ENCODE measurements at places on chromosomes 3 and 15.
A peak's percentile ranks its signal among the peaks of the same experiment; 100 is the strongest.

GRCh38 chr3:153142961-153143360, 19.1 kb upstream of the RAP2B start:
- DNase-seq, result no peak

GRCh38 chr15:100975043-100975442, 55.9 kb downstream of the LRRK1 start:
- DNase-seq, result no peak

GRCh38 chr3:58161435-58162398, 49.1 kb downstream of the DNASE1L3 start:
- DNase-seq, result peak; percentile 86

DNA sequence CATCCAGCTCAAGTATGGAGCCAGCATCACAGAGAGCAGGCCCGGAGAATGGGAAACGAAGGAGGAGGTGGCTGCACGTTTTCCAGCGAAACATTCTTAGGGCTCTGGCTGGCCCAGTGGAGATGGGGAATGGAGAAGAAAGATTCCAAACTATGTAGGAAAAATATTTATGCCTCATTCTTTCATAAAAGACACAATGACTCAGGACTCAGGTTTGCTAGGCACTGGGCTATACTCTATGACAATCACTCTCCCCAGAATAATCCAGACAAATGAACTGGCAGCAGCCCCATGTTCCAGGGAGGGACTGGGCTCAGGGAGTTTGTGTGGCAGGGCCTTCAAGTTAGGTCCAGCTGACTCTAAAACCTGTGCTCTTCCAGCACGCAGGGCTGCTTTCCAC, 110.8 kb upstream of the RAD18 start:
- DNase-seq, result peak; percentile 74

GRCh38 chr15:69663441-69663840, 210.8 kb downstream of the RPLP1 start:
- no peak for DNase-seq

DNA sequence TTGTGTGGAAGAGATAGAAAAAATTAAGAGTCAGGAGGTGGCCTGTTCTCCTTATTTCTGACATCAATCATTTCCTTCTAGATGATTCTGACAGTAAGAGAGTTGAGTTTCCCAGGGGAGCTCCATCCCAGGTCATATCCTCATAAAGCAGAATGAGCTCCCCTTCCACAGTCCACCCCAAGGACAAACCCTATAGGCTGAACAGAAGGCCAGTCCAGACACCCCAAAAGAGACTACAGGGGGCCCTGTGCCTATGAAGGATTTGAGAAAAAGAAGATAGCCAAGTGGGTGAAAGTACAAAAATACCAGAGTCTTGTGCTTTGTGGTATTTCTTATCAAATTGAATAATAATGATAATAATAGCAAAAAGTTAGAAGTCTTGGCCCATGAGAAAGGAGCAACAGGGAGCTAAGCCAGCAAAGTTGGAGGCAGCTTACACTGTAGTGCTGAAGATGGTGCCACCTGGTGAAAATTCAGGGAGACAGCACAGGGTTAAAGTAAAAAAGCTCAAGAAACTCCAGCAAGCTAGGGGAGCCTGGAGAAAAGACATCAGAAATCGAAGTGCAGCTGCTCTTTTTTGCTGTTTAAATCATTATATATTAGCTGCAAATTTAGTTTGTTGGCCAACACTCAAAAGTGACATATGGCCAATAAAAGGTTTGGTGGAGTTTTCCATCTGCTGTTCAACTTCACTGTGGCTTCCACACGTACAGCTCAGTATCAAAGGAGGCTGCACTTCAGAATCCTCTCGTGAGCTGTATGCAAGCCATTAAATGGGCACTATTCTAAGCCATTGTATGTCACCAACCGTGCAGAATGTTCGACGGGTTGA, 35.8 kb upstream of the SLC24A5 start:
- DNase-seq, result no peak

GRCh38 chr3:7241584-7242302, 380.8 kb downstream of the GRM7 start:
- DNase-seq, result no peak

GRCh38 chr15:87142096-87142495, 1062.4 kb downstream of the AGBL1 start:
- DNase-seq, result no peak

DNA sequence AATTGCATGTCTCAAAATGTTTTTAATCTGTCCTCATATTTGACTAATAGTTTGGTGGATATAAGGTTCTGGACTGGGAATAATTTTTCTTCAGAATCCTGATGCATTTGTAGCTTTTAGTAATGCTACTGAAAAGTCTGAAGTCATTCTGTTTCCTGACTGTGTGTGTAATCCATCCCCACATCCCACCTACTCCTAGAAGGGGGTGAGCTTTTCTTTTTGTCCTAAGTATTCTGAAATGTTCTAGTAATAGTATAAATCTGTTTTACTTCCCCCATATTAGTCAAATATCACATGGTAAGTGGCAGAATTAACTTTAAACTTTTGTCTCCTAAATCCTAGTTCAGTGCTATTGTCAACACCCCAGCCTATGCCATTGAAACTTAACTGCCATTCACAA, 162.8 kb downstream of the GREM1 start:
- DNase-seq, result no peak

- DNase-seq, result no peak
Measured at GRCh38 chr15:49769225-49769624, 148.4 kb downstream of the DTWD1 start.

- DNase-seq, result no peak
Measured at GRCh38 chr3:151798466-151798865, 15.4 kb upstream of the AADAC start.

- DNase-seq, result no peak
Measured at GRCh38 chr15:74989527-74989926, 5.8 kb upstream of the SCAMP5 start.

- DNase-seq, result no peak
Measured at GRCh38 chr3:116350119-116350733, 95.1 kb downstream of the LSAMP start.

GRCh38 chr15:101509279-101509678, 19.8 kb upstream of the PCSK6 start:
- no peak for DNase-seq

DNA sequence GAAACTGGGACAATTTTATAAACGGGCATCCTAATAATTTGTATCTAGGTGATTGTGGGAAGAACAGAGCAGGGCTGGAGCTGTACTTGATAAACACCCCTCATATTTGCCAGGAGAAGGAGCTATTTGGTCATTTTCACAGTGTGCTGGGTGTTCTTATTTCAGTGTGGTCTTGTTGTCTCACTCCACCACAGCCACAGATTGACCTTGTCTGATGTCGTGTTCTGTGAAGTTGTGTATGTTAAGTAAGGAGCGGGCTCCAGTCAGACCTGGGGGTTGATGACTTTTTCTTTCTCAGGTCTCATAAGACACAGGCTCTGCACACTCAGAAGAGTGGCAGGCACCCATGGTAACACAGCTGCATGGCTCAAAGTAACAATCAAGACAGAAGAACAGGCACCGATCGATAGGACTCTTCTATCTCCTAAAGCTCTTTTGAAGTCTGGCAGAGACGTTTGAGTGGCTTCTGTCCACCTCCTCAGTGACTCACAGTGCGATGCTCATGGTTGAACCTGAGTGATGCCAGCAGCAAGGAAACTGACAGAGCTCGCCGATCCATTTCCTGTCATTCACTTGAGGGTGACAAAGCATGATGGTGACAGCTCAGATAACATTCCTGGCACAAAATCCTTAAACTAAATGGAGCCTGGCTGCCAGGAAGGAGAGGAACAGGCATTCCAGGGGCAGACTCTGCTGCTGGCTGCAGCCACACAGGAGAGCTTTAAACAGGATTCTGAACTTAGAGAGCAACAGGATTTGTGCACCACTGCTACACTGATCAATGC, 20.8 kb downstream of the DPH3 start:
- DNase-seq, result peak; percentile 19

DNA sequence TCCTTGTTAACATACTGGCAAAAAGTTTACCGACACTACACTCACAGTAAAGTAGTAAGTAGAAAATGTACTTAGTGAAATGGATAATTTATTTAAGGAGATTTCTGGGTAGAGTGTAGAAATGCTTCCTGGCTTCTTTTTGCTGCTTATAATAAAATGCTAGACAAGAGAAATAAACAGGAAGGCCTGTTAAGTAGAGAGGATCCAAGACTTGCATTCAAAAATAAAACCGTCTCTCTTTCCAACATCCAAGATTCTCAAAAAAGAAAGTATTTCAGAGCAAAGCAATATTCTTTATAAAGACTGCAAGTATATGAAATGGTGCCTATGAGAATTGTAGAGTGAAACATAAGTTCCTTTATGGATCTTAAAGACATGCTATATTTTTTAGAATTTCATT, 77.0 kb upstream of the CNTN6 start:
- no peak for DNase-seq

DNA sequence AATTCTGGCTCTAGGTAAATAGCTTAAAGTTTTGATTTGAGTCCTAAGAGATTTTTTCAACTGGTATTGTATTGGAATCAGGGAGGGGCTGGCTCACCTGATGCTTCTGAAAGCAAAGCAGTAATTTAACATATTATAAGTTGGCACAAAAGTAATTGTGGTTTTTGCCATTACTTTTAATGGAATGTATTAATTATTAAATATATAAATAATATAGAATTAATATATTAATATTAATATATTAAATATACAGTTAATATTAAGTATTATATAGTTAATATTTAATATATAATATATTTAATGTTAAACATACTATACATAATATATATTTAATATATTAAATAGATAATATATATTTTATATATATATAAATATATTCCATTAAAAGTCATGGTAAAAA, 10.4 kb downstream of the RSRC1 start:
- no peak for DNase-seq

DNA sequence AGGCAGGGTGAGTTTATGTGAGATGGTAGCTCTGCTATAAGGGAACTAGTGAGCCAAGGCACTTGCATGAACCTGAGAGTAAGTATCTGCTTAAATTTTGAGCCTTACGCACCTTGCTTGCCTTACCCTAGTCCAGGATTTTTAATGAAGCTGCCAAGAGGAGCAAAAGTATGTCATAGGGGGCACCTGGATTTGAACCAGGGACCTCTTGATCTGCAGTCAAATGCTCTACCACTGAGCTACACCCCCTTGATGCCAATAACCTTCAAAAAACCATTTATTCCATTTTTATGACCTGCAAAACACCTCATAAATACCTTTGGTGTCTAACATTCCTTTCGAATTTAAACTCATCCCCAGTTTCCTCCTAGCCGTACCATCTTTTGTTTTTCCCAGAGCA, 88.3 kb upstream of the ACP3 start:
- no peak for DNase-seq

GRCh38 chr15:70327856-70328678, 230.3 kb upstream of the TLE3 start:
- DNase-seq, result peak; percentile 89

GRCh38 chr15:88623061-88623460, 1.9 kb downstream of the AEN start:
- peak; percentile 88 for DNase-seq

GRCh38 chr3:51751287-51751686, 27.8 kb downstream of the IQCF6 start:
- DNase-seq, result no peak

DNA sequence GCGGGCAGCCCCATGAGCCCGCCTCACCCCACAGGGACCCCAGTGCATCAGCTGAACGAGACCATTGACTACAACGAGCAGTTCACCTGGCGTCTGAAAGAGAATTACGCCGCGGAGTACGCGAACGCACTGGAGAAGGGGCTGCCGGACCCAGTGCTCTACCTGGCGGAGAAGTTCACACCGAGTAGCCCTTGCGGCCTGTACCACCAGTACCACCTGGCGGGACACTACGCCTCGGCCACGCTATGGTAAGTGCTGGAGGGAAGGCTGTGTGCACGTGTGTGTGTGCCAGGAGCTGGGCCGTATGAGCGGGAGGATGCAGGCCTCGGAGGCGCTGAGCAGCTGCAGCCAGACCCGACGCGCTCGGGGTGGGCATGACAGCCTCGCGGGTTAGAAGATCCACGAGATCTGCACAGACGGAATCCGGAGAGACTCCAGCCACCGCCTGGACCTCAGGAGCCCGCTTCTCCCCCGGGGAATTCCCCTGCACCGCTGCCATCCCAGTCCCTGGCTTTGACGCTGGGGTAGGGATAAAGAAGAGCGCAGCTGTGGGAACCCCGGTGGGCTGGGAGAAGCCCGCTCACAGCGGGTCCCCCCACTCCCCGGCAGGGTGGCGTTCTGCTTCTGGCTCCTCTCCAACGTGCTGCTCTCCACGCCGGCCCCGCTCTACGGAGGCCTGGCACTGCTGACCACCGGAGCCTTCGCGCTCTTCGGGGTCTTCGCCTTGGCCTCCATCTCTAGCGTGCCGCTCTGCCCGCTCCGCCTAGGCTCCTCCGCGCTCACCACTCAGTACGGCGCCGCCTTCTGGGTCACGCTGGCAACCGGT, 2.6 kb downstream of the DUOXA2 start:
- no peak for DNase-seq

GRCh38 chr15:89016549-89017041, 71.7 kb upstream of the ABHD2 start:
- no peak for DNase-seq

DNA sequence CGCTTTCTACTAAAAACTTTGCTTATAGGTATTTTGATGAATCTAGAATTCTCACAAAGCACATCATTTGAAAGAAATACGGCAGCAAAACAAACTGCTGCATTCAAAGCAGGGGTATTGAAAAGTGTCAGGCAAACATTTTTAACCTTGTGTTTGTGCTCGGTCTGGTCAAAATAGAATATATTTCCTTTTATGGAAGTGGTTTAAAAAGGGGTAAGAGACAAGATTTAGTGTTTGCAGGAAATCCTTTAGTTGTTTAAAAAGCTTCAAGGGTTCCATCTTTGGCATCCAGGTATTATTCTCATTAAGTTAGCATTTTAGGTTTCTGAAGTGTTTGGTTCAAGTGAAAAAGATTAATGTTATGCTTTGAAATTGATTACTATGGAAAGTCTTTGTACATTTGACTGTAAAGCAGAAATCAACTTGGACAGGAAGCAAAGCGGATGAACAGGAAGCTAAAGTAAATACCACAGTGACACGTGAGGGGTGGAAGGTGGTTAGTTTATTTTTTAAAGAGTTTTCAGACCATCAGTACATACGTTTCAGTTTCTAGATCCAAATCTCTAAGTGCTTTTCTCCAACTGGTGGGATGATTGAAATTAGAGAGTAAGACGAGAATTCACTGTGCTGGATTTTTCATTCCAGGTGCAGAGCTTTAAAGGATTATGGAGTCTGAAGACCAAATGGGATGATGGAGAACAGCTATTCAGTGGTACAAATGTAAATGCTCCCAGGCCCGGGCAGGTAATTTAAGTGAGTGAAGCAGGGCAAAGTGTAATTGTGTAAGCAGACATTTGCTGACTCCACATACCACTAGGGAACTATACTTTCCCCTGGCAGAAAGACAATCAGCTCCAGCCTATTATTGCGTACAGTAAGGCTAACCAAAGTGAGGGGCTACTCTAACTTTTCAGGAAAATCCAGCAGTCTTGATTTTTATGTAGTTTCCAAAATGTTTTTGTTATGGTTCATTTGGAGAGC, 341.8 kb upstream of the TBL1XR1 start:
- no peak for DNase-seq

GRCh38 chr15:41842229-41842628, 3.6 kb downstream of the PLA2G4B start:
- no peak for DNase-seq

- no peak for DNase-seq
Measured at GRCh38 chr15:67779549-67780111, 45.7 kb upstream of the SKOR1 start.

- no peak for DNase-seq
Measured at GRCh38 chr3:40583691-40584090, 58.9 kb downstream of the ZNF621 start.

Measured in AG20443 (cell line).